ENCODE measurements at places on chromosomes 12 and 14. TPM values are rescaled to one million over a fixed set of nuclear protein-coding genes. Genes with fewer than 3 reads are reported as not detected.
A peak's percentile ranks its signal among the peaks of the same experiment; 100 is the strongest.

GRCh38 chr14:104794099-104794498 lies 1.4 kb downstream of the AKT1 start:
- peaks cover 36% of the 10 kb centered on the region for H3K4me1 ChIP-seq
- H3K27me3 ChIP-seq: no peaks in the 10 kb centered on the region
- H3K4me3 ChIP-seq: no peak overlapping the region
- peak; percentile 32 for DNase-seq
- peaks cover 26% of the 10 kb centered on the region for H3K36me3 ChIP-seq

DNA sequence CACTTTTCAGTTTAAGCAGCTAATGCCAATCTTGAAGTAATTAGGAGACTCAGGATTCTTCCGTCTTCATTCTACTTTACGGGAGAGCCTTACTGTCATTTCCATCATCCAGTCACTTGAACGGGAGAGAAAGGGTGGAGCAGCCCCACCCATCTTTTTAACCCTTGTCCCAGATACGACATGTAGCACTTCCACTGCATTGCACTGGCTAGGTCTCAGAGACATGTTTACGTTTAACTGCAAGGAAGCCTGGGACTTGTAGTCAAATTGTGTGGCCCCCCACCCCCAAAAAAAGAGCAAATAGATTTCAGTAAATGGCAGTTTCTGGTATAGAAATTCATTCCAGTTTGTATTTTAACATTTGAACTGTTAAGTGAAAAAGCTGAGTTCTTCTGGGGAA lies 46.1 kb upstream of the SYT1 start:
- no peak overlapping the region for H3K27ac ChIP-seq
- H3K4me1 ChIP-seq: no peaks in the 10 kb centered on the region
- DNase-seq: no peak
- no peaks in the 10 kb centered on the region for H3K36me3 ChIP-seq
- no peak overlapping the region for H3K4me3 ChIP-seq
- H3K27me3 ChIP-seq: no peaks in the 10 kb centered on the region

DNA sequence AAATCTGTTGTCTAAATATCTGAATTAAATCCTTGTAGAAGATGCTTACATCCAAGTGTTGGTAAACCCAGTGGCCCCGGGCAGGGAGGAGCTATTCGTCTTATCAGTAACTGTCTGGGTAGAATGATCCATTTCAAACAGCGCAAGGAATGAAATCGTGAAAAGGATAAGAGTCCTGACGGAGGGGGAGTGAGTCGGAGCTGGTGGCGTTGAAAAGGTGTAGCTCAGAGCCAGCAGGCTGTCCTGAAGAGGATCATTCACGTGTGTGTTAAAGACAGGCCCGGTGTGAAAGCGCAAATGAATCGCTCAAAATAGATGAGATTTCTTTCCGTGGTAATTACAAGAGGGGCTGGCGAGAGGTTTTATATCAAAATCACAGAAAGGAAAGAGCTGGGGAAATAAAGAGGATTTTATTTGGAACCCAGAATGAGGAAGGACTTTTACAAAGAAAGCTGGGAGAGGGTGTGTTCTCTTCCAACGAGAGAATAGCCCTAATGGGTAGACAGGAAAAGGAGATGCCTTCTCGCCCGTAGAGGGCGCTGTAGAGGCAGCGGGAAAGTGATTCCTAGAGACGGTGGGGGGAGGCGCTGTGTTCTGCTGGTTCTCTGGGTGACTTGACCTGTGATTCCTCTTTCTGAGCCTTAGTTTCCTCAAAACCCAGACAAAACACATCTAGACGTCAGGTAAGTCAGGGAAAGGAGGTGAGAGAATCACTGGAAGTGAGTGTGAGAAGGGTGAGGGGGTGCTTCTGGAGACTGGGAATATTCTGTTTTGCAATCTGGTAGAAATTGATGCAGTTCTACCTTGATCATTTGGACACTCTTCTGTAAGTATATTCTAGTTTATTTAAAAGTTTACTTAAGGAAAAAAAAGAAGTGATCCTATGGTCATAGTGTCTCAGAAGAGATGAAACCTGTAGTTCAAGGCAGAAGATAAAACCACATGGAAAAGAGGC lies 39.3 kb downstream of the SRRM4 start:
- no peak overlapping the region for H3K4me3 ChIP-seq
- H3K36me3 ChIP-seq: no peaks in the 10 kb centered on the region
- no peaks in the 10 kb centered on the region for H3K4me1 ChIP-seq

DNA sequence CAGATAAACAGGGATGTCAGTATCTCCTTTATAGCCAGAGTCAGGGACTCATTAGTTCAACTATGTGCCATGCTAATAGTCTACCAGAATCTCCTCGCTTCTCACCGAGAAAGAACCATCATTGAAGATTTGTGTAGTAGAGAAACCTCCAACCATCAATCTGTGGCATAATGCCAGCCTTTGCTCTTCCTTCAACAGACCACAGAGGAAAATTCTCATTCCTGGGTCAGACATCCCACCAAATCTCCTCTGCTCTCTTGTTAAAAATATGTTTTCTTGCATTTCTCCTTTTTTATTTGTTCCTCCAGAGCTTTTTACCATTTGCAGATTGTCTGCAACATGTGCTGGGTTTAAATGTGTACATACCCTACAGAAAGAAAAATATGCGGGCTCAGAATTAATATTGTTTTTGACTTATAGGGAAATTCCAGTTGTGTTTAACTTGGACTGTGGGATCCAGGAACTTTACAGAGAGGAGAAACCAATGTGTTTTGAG lies 64.9 kb downstream of the LLPH start:
- no peaks in the 10 kb centered on the region for H3K36me3 ChIP-seq
- H3K4me1 ChIP-seq: peaks cover 13% of the 10 kb centered on the region
- H3K4me3 ChIP-seq: no peak overlapping the region
- H3K27ac ChIP-seq: no peak overlapping the region

- H3K27me3 ChIP-seq: no peaks in the 10 kb centered on the region
- no peak overlapping the region for H3K27ac ChIP-seq
- H3K4me3 ChIP-seq: no peak overlapping the region
- DNase-seq: no peak
- no peaks in the 10 kb centered on the region for H3K4me1 ChIP-seq
These were observed 183.4 kb upstream of the PPFIA2 start for GRCh38 chr12:81942594-81942993.

The GARIN6 gene
- not detected for total RNA-seq

All from B cell (primary cell).